ENCODE measurements at places on chromosomes 4 and X.
A peak's percentile ranks its signal among the peaks of the same experiment; 100 is the strongest.

GRCh38 chr4:77994194-77994721 is 62.9 kb upstream of the FRAS1 start:
- DNase-seq: peak; percentile 76

- DNase-seq: peak; percentile 11
Measured at GRCh38 chrX:15718283-15718970, 19.6 kb upstream of the CA5B start.

DNA sequence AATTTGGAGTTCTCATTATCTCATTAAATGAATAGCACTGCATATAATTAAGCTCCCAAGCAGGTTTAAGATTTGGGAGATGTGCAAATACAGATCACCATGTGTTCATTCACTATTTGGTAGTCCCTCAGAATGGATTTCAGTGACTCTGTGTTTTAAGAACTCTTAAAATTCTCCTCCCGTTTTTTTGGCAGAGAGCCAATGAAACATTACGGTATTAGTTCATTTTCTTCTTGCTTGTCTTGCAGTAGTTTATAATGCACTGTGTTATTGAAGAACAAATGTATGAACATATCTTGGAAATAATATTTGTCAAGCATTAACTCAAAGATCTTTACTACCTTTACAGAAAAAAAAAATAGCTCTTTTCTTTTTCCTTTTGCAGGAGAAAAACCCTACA is 32.7 kb downstream of the KLF3 start:
- DNase-seq: no peak

GRCh38 chr4:32455231-32455630 is 1735.1 kb downstream of the PCDH7 start:
- DNase-seq: no peak

DNA sequence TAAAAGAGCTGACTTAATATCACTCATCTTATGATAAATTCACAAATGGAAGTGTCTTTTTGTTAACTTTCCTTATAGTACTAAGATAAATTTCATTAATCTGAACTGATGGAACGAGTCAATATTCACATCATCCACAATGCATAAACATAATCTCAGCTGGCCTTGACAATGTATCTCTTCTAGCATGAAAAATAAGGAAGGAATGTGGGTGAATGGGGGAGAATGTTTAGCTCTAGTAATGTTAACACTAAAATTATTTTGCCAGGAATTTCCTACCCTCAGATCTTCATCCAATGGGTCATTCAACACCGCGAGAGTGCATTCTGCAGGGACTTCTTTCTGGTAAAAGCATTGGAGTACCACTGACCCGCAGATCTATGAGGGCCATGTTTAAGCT is 15.8 kb downstream of the TRPC3 start:
- DNase-seq: no peak

DNA sequence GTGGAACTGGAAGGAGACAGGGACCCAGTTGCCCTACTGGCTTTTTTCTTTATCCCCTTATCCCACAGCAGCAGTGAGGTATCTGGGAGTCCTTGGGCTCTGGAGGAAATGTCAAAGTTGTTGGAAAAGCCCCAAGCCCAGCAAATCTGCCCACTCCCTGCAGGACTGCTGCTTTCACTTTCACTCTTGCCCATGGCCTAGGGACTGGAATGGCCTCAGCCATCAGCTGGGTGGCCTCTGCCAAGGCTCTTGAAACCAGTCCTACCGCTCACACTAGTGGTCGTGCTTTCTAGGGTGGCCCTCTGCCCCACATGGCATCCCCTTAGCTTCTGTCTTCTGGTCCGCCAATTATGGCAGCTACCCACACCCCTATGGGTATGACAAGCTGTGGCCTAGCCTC is 9.7 kb upstream of the RHOXF1 start:
- no peak for DNase-seq
